ENCODE measurements at places on chromosomes 1 and 21.

- no peak for DNase-seq
These were observed 3.8 kb upstream of the PADI3 start for GRCh38 chr1:17244821-17245740.

DNA sequence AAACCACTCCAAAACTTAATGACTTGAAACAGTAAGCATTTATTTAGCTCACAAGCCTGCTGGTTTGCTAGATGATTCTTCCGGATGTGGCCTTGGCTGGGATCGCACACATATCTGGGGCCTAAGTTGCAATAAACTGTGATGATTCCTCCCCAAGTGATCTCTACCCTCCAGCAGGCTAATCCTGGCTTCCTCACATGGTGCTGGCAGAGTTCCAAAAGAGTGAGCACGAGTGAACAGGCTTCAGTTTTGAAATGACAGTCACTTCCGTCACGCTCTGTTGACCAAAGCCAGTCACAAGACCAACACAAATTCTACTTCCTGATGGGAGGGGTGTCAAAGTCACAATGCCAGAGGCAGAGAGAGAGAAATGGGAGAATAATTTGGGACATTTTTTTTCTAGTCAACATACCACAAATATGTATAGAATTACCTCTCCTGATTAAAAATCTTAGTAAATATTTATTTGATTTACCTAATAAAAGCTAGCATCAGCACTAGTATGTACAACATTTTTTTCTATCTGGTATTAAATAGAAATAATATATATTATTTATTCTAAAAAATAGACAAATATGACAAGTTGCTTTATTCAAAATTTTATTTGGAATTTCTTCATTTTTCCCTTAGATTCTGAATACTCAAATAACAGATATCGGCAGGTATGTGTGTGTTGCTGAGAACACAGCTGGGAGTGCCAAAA is 292.7 kb downstream of the TPR start:
- no peak for DNase-seq

- DNase-seq, result no peak
These were observed 93.4 kb upstream of the F3 start for GRCh38 chr1:94634977-94635416.

- DNase-seq, result no peak
These were observed at the start of gene TEX35 for GRCh38 chr1:178512566-178513277. TEX35 (plus strand) TSS chr1:178513109; CDS start chr1:178513189, 80 bp downstream.

DNA sequence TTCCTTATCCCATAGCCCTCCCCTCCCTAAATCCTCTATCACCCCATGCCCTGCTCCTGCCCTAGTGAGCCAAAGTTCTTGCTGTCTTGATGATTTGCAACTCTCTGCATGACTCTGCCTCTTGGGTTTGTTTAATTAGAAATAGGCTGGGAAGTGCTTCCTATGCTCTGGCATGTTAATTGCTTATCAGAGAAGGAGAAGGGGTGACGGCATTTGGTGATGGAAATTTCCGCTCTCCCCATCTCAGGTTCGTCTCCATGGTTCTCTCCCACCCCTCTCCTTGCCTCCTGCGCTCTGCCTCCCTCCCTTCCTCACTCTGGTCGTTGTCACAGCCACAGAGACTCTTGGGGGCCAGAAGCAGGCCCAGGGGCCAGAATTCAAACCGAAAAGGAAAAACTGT is 68.9 kb downstream of the LRRN2 start:
- DNase-seq, result no peak

GRCh38 chr1:232682248-232682647 is 52.3 kb upstream of the SIPA1L2 start:
- DNase-seq, result no peak

- no peak for DNase-seq
These were observed 49.4 kb downstream of the KCNN3 start for GRCh38 chr1:154820646-154821045.

DNA sequence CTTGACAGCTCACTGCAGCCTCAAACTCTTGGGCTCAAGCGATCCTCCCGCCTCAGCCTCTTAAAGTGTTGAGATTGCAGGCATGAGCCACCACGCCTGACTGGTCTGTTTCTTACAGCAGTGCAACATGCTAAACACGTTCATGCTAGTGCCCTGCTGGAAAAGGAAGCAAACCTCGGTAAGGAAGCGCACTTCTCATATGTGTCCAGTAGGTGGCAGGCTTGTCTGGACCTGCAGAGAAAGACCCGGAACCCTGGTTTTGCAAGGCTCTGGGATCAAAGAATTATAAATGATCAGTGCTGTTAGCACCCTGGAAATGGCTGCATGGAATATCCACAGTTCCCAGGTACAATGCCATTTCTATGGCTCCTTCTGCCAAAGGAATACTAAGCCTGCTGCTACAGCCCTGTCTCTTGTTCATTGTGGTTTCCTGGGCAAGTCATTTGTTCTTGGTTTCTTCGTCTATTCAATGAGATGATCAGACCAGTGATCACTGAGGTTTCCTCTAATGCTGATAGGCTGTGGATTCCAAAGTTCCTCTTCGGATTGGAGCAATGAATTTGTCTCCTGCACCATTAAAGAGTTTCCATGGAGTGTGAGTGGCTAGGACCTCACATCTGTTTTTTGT is 15.9 kb downstream of the RNU5D-1 start:
- DNase-seq, result no peak

GRCh38 chr21:42135386-42136052 is 64.4 kb downstream of the UMODL1 start:
- no peak for DNase-seq

DNA sequence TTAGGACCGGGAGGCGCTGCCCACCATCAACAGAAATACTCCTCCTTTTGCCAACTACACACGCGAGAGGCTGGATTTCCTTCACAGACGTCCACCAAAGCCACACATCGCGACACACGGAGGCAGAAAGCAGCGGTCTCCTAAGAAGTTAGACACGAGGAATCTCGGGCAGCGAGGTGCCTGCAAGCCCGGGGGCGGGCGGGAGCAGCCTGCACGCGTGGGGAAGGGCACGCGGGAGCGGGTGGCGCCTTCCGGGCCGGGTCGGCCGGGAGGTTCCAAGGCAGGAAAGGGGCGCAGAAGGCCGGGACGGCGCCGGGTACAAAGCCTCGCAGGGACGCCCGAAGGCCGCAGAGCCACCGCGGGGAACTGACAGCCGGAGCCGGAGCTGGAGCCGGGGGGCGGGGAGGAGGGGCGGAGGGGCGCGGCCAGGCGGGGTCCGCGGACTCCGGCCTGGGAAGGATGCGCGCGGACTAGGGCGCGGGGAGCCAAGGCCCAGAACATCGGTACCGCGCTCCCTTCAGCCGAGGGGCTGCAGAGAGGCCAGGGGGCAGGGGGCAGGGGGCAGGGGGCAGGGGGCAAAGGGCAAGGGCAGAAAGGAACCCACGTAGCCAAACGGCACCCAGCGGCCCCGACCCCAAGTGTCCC is 722 bp downstream of the NPHP4 start:
- no peak for DNase-seq

DNA sequence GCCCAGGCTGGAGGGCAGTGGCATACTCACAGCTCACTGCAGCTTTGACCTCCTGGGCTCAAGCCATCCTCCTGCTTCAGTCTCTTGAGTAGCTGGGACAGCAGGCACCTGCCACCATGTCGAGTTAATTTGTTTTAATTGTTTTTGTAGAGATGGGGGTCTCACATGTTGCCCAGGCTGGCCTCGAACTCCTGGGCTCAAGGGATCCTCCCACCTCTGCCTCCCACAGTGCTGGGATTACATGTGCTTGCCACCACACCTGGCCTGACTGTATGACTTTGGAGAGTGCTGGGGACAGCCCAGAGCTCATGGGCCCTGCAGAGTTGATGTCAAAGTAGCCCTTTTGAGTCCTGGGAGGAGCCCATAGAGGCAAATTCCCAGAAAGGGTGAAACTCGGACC is 1.8 kb downstream of the OBSCN start:
- DNase-seq, result no peak

DNA sequence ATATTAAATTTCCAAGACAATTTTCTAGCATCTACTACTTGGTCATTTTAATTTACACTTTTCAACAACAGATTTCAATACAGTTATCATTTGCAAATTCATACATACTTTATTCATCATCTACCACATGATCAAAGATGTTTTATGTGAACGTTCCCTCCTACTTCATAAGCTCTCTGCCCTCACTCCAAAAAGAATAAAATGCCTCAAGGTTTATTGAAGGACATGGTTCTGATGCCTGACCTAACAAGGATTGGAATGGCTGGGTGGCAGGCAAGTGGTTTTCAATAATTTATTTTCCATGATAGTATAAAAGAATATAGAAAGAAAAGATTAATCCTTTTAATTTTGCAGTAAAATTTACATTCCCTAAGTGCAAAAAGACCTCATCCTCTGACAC is 5.4 kb downstream of the CDKN2C start:
- no peak for DNase-seq

GRCh38 chr1:153572569-153573015 is 6.9 kb upstream of the S100A2 start:
- DNase-seq, result no peak

GRCh38 chr1:177817937-177818875 is 151.7 kb downstream of the SEC16B start:
- no peak for DNase-seq

DNA sequence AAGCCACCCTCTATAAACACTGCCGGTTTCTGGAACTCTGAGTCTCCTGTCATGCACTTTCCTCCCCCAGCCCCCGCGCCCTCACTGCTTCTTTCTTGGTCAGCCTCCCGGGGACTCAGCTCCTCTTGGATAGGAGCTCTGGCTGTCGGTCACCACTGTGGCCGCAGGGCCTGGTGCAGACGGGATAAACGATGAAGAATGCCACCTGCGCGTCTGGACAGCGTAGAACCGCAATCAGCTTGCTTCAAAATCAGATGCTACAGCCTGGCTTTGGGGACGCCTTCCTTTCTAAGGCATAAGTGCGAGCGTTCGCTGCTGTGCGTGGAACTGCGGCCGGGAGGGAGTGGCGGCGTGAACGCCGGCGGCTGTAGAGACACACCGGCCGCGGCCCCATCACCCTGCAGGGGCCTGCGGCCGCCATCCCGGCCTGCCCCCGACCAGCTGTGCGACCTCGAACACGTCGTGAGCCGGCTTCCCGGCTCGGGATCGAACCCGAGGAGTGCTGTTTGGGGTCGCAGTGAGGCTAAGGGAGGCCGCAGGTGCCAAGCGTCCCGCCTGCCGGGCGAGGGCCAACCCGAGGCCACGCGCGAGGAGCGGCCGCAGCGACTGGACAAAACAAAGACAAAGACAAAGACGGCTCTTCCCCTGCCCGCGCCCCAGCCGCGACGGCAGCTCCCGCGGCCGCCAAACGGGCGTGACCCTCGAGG is 688 bp downstream of the PTTG1IP start:
- no peak for DNase-seq

- no peak for DNase-seq
These were observed 311.7 kb downstream of the KCTD3 start for GRCh38 chr1:215878843-215879242.

GRCh38 chr21:44753357-44753756 is 42.0 kb upstream of the TSPEAR start:
- no peak for DNase-seq

DNA sequence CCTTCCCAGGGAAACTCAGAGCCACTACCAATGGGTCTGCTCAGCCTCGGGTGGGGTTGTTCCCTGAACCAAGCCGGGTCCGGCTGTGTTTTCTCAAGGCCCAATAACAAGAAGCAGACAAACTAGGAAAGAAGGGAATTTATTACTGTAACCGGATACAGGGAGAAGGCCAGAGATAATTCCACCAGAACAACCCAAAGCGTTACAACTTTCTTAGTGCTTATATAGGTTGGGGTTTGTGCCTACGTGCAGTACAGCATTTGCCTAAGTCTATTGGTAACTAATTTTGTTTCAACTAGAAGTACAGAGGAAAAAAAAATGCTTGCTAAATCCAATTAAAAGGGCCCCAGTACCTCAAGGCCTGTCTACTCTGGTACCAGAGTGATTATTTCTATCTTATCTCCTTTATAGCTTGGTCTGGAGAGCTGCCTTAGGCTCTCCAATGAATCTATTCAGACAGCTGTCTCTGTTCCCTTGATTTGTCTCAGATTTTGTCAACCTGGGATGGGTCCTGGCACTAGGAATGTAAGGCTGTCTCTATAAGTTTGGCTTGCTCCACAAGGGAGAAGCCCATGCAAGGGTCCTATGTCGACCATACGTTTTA is 57.3 kb upstream of the CCDC190 start:
- no peak for DNase-seq

- DNase-seq, result no peak
These were observed 60.0 kb upstream of the EPS8L3 start for GRCh38 chr1:109823543-109824348.

DNA sequence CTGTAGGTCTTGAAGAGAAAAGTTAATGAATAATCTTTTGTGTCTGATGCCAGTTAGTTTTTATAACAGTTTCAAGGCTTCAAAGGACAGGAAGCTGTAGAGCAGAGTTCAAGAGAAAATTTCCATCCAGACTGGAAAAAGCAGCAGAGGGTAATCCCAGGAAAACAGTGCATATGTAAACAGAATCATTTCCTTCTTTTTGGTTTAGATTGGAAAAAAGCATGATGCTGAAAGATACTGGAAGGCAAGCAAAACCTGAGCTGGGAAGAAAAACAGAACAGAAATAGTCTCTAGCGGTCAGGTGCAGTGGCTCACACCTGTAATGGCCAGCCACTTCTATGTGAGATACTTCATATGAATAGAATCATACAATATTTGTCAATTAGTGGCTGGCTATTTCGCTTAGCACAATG is 71.9 kb downstream of the ZSWIM5 start:
- no peak for DNase-seq

- no peak for DNase-seq
These were observed 23.2 kb downstream of the LYST start for GRCh38 chr1:235843461-235843961.

GRCh38 chr1:118252624-118253023 is 67.6 kb upstream of the SPAG17 start:
- DNase-seq, result no peak

DNA sequence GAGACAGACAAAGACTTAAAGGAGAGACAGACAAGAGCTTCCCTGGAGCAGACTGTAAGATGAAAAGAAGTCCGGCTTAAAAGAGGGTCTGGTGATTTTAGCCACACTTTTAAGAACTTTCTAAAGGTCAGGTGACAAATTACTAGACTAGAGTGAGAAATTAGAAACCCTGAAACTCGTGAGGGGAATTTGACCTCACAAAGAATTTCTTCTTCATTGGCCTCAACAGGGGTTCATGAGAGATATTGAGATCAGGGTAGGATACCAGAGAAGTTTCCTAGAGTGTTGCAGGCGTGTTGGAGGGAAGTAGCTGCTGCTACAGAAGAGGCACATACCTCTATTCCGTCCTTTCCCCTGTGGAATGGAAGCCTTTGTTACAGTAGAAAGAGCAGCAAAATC is 884.4 kb downstream of the KCNT2 start:
- DNase-seq, result no peak

DNA sequence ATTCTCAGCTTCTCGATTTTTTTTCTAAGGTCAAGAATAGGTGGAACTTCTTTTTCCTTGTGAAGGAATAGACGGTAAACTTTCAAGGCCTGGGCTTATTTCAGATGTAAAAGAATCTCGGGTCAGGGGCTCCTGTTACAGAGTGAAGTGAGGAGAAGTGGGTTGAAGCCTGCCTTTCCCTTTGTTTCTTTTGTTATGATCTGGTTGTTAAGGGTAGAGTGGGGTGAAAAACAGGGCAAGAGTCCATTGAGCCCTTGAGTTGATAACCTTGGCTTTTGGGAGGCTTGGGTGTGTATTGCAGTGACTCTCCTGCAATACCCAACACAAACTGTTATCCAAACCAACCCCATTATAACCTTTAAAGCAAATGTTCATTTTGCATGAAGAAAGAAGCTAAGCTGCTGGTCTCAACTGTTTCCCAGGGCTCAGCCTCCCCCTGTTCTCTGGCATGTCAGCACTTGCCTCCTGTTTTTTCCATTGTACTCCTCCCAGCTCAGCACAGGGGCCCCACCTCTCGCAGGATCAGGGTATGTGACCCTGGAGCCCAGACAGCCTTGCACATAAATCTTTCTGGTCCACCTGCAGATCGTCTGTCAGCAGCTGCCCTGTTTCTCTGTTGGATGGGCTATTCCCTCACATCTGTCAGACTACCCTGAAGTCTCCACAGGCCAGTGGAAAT is 102.4 kb downstream of the CACHD1 start:
- no peak for DNase-seq

Measured in esophagus squamous epithelium (tissue), 5 donors.